ENCODE measurements at places on chromosomes 12 and 14. TPM values are rescaled to one million over a fixed set of nuclear protein-coding genes. Genes with fewer than 3 reads are reported as not detected.

Gene RAD51AP1
- 48.2 TPM for total RNA-seq

Gene CLMN
- total RNA-seq, result 0.94 TPM

Gene BBOF1
- 1.4 TPM for total RNA-seq

DNA sequence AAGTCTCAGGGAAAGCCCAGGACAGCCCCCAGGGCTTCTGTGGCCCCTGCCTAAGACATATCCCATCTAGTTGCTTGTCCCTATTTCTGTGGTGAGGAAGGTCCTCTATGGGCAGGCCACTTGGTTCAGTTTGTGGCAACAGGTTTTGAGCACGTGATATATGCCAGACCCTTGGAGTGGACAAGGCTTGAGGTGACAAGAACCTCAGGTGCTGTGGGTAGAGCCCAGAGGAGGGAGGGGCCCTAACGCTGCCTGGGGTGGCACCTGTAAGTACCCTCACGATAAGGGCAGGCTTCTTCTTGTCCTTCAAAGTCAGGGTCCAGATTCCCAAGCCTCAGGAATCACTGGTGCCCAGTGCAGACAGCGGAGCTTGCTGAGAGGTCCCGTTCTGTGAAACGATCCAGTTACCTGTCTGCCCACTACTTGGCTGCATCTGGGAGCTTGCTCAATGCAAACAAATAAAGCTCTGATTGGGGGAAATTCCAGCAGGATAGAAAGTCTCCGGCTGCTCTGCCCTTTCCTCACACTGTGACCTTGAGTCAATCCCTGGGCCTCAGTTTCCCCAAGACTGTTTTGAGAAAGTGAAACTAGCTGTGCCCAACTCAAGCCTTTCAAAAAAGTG is 47.7 kb upstream of the FAM181A start:
- DNase-seq, result no peak
- H3K36me3 ChIP-seq, result no peaks in the 10 kb centered on the region
- H3K27ac ChIP-seq, result no peak overlapping the region
- H3K4me3 ChIP-seq, result no peak overlapping the region
- H3K27me3 ChIP-seq, result peaks cover 4% of the 10 kb centered on the region

DNA sequence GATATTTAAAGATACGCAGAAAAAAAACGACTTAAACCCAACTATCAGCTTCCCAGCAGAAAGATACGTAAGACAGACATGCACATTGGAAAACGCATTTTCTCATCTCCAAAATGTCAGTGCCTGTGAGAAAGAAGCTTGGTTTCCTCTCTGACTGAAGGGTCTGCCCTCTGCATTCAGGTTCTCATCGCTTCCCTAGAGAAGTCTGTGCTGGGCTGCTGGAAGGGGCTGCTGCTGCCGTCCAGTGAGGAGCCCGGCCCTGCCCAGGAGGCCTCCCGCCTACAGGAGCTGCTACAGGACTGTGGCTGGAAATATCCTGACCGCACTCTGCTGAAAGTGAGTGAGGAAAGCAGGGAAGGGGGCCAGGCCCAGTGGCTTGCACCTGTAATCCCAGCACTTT is 4.7 kb upstream of the PFDN5 start:
- DNase-seq, result no peak
- no peaks in the 10 kb centered on the region for H3K27me3 ChIP-seq
- H3K4me1 ChIP-seq, result peaks cover 25% of the 10 kb centered on the region
- H3K27ac ChIP-seq, result no peak overlapping the region
- H3K36me3 ChIP-seq, result peaks cover 62% of the 10 kb centered on the region
- H3K4me3 ChIP-seq, result no peak overlapping the region

GRCh38 chr12:121806009-121806545 is 2.3 kb downstream of the SETD1B start:
- DNase-seq, result peak; percentile 38
- H3K36me3 ChIP-seq, result peaks cover 42% of the 10 kb centered on the region
- H3K27ac ChIP-seq, result peak overlapping the region; percentile 85
- H3K27me3 ChIP-seq, result no peaks in the 10 kb centered on the region
- H3K4me3 ChIP-seq, result peak overlapping the region; percentile 79

DNA sequence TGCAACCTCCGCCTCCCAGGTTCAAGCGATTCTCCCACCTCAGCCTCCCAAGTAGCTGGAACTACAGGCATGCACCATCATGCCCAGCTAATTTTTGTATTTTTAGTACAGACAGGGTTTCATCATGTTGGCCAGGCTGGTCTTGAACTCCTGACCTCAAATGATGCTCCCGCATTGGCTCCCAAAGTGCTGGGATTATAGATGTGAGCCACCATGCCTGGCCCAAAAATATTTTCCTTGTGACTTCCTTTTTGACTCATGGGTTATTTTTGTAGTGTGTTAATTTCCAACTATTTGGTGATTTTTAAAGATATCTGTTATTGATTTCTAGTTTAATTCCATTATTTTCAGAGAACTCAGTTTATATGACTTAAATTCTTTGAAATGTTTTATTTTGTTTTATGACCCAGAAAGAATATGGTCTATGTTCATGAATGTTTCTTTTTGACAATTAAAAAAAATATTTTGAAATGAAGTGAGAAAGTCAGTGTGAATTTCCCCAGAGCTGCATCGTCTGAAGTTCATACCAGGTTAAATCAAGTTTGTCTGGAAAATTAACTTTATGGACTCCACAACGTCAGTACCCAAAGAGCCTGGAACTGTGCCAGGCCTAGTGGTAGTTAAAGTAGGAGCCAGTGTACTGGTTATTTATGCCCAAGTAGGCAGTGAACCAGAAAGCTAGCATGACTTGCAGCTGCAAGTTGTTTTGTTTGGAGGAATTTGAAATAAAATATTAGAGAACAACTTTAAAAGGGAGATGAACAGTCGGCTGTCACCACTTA is 2.8 kb upstream of the CDKL1 start:
- no peak for DNase-seq
- peaks cover 2% of the 10 kb centered on the region for H3K36me3 ChIP-seq
- H3K4me1 ChIP-seq, result peaks cover 13% of the 10 kb centered on the region
- H3K27me3 ChIP-seq, result peaks cover 10% of the 10 kb centered on the region

DNA sequence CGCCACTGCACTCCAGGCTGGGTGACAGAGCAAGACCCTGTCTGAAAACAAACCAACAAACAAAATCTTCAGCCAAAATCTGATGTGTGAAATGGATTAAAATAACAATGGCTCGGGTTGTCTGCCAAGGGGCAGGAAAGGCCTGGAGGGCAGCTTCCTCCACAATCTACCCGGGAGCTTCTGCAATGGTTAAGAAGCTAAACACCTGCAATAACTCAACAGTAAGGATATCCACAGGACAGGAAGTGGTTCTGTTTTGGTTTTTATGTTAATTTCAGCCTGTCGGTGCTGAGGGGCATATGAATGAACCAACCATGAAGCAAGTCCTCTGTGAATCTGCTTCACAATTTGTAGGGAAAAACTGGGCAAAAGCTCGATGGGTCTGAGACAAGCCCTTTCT is 34.4 kb downstream of the RAD52 start:
- peak; percentile 8 for DNase-seq
- H3K4me1 ChIP-seq, result peaks cover 27% of the 10 kb centered on the region
- H3K27me3 ChIP-seq, result no peaks in the 10 kb centered on the region

DNA sequence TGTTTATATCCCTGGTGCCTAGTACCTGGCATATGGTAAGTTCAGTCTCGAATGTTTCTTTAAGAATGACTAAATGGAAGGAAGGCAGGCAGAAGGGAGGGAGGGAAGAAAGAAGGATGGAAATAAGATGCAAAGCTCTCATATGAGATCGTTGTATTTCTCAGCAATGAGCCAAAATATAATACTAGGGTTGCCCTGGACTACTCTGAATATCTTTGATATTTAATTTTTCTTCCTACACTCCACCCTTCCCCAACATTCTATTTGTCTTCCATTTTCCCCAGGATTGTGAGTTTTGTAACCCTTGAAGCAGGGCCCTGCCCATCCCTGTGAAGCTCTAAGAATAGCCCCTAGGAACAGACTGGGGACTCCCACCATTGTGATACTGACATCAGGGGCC is 43.9 kb downstream of the GUCY2C start:
- peaks cover 7% of the 10 kb centered on the region for H3K4me1 ChIP-seq
- no peaks in the 10 kb centered on the region for H3K27me3 ChIP-seq
- H3K27ac ChIP-seq, result no peak overlapping the region
- no peak overlapping the region for H3K4me3 ChIP-seq
- no peaks in the 10 kb centered on the region for H3K36me3 ChIP-seq

- DNase-seq, result peak; percentile 88
- peak overlapping the region; percentile 80 for H3K4me3 ChIP-seq
- peaks cover 2% of the 10 kb centered on the region for H3K27me3 ChIP-seq
Observed at GRCh38 chr14:105491366-105491973, 424 bp downstream of the TEDC1 start.

- peaks cover 6% of the 10 kb centered on the region for H3K4me1 ChIP-seq
- DNase-seq, result no peak
- H3K4me3 ChIP-seq, result no peak overlapping the region
- H3K27ac ChIP-seq, result no peak overlapping the region
- peaks cover 4% of the 10 kb centered on the region for H3K27me3 ChIP-seq
Observed at GRCh38 chr12:10341892-10342509, 34.3 kb downstream of the KLRD1 start.

DNA sequence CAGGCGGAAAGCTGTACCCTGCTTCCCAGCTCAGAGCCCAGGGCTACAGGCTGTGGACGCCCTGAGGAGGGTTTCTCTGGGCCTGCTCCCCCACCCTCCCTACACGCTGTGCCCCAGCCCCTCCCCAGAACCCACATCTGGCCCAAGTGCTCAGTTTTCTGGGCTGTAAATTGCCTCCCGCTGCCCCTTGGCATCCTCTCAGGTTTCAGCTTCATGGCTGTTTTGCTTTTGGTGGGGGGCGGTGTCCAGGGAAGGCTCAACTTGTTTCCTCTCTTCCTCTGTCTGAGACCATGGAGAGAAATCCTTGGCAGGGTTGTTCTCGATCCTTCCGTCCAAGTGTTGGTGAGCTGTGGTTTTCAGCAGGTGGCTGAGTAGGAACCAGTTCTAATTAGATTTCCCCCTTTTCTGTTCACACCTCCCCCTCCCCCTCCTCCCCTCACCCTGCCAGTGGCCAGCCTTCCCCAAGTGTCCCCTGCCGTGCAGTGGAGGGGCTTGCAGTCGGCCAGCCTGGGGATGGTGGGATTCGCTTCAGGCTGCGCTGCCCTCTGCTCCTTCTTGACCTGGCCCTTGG is 61.8 kb downstream of the TSPAN9 start:
- H3K4me1 ChIP-seq, result no peaks in the 10 kb centered on the region
- H3K36me3 ChIP-seq, result no peaks in the 10 kb centered on the region
- no peak overlapping the region for H3K27ac ChIP-seq
- DNase-seq, result no peak

GRCh38 chr12:44654646-44655639 is 221.2 kb downstream of the NELL2 start:
- H3K27ac ChIP-seq, result no peak overlapping the region
- no peaks in the 10 kb centered on the region for H3K4me1 ChIP-seq
- peaks cover 4% of the 10 kb centered on the region for H3K36me3 ChIP-seq
- H3K27me3 ChIP-seq, result no peaks in the 10 kb centered on the region
- no peak for DNase-seq

Measured in activated CD4-positive, alpha-beta T cell treated with anti-CD3 and anti-CD28 coated beads, Interleukin-2, amount 10 ng/mL, durations not matched to agents 7 days and 5 days (primary cell).